ENCODE measurements at places on chromosomes 5 and 9. TPM values are rescaled to one million over a fixed set of nuclear protein-coding genes. Genes with fewer than 3 reads are reported as not detected.

The TAS2R1 gene
- not detected for total RNA-seq

DNA sequence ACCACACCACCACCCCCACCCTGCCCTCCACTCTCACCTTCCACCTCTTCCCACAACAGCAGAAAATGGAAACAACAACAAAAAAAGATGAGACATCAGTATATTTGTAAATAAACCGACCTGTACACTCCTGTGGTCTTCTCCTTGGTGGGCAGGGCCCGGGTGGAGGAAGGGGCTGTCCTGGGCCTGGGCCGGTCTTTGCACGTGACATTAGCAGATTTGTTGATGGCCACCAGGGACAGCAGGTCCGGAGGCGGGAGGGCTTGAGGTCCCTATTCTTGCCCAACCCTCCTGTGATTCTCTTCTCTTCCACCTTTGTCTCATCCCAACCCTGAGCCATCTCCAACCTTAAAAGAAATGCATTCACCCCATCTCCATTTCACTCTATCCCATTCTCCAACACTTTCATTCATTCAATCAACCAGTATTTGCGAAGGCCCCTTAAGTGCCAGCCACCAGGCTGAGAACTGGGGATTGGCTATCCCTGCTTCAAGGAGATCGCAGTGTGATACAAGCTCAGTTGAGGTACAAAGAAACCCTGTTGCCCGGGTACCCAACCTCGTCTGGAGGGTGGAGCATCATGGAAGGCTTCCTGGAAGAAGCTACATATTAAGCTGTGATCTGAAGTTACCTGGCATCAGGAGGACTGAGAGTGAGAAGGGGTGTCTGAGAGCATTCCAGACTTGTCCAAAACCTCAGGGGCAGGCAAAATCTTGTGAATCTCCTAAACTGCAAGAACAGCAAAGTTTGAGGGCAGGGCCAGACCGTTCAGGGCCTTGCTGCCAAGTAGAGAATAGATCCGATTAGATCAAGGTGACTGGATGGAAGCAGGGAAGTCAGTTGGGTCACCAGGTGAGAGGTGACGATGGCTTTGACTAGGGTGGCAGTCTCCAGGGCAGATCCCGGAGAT lies 87.4 kb downstream of the LMX1B start:
- DNase-seq: peak; percentile 4

GRCh38 chr5:66989286-66989685 lies 207.3 kb downstream of the CD180 start:
- peak; percentile 82 for DNase-seq

DNA sequence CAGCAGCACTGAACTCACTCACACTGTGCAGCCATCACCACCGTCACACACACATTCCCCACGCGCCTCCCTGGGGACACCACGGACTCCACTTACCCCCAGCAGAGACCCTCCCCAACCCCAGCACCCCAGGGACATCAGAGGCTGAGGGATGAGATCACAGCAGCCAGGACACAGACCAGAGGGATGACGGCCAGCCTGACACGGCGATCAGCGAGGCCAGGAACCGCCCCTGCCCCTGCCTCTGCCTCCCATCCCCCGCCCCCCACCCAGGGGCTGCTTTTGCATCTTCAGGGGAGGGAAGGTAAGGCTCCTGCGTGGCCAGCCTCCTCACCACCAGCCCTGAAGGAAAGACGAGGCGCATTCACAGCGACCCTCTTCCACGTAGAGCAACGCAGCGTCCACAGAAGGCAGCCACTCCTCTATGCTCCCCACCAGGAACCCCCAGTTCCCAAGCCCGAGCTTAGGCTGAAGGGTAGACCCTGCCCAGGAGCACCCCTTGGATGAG lies 104.5 kb downstream of the VAV2 start:
- no peak for DNase-seq

The PCDHGB6 gene
- 1.3 TPM for total RNA-seq

DNA sequence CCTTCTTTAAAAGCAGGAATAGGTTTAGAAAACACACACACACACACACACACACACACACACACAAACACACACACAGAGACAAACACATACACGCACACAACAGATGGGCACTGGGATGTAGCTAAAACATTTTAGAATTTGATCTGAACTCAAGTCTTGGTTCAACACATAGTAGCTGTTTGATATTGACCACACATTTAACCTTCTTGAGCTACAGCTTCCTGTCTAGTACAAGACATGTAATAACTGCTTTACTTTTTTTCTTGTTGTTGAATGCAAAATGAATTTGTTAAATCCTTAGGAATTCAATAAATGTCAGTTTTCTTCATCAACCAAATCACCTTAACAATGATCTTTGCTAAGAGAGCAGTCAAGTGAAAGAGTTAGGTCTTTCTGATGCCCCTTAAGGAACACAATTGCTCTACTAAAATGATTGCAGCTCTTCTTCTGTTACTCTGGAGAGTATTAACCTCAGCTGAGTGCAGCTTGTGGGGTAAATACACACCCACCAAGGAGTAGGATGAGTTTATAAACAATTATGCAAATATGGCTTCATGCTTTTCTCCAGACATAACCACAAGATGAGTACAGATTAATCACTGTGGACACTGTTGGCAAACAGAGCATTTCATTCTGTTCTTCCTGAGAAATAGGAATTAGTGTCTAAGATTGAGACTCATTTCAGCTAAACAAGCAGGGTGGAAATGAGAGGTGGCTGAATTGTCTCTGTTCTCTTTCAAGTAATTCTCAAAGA lies 302.9 kb upstream of the PAPPA start:
- peak; percentile 13 for DNase-seq

DNA sequence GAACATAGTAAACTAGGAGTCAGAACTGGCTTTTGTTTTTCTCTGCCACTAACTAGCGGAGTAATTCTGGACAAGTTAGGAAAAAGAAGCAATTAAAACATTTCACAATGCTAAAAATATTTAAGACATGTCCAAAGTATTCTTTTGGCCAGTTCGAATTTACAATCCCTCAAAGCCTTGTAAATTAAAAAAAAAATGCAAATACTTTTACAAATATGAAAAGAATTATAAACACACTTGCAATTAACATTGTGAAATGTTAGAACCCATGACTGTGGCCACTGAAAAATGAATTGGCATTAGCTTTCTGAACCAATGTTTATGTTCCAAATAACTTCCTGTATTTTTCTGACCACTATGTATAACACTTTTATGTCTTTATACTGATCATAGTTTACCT lies 2.2 kb downstream of the RAD1 start:
- no peak for DNase-seq

The MYOZ3 gene
- total RNA-seq: not detected

DNA sequence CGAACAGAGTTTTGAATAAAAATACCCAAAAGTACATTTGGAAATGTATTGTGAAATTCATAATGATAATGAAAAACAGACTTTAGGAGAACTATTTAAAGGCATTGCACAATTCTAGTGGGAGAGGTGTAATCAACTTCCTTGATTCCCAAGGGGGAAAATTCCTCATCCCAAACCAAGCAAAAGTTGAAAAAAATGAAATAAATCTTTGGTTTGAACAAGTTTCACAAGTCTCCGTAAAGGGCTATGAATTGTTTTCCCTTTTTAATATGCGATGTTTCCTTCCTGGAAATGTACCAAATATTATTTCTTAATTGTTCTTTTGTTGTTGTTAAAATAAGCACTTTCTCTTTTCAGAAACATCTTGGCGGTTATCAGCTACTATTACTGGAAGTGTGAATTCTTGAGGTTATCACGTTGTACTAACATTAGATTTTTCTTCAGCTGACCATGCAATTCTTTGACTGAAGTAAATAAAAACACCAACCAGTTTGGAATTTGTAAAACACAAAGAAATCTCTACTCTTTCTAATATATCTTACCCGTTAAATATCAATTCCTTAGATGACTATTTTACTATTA lies 59.3 kb downstream of the SVEP1 start:
- no peak for DNase-seq

GRCh38 chr5:134490255-134490924 lies 35.1 kb upstream of the JADE2 start:
- DNase-seq: no peak

The GABRA1 gene
- total RNA-seq: 9.7 TPM

The RIGI gene
- 24.6 TPM for total RNA-seq

DNA sequence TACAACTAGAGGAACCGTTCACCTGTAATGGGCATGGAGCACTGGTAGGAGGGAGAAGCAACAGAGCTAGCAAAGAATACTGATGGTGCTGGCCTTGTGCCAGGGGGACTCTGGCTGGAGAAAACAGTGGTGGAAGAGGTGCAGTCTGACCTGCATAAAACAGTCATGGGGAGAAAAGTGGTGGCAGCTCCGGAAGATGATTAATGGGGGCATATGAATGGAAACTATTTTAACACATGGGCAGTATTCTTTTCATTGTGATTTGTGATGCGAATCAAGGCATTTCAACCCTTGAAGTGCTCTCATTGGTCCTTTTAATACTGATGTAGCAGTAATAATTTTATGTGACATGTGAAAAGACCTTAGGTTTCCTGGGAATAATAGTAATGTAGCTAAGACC lies 219.6 kb downstream of the ADAMTS6 start:
- DNase-seq: peak; percentile 59

- DNase-seq: no peak
These were observed 20.7 kb downstream of the CEMIP2 start for GRCh38 chr9:71747576-71747975.

GRCh38 chr5:218457-219291 lies 554 bp downstream of the SDHA start:
- DNase-seq: peak; percentile 36

- DNase-seq: peak; percentile 21
These were observed 752.9 kb downstream of the CDH18 start for GRCh38 chr5:19235101-19235584.

The CARTPT gene
- total RNA-seq: not detected

The TAF11L10 gene
- total RNA-seq: not detected

- peak; percentile 11 for DNase-seq
These were observed 30.8 kb upstream of the REEP2 start for GRCh38 chr5:138408023-138408422.

The SOHLH1 gene
- total RNA-seq: not detected

DNA sequence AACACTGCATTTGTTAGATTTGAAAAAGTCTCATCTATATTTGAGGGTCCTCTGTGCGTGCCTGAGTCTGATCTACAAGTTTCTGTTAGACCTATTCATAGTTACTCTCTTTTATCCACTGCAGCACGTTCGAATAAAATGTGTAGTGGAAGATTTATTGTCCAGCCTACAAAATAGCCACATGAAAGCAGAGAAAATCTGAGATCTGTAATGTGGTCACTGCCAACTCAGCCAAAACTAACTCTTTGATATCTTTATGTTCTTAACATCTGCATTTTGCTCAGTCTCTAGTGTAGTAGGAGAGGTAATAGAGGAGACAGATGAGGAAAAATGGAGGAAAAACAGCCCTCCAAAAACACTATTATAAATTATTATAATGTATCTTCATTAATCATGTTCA lies 354.0 kb downstream of the NPR3 start:
- DNase-seq: no peak

DNA sequence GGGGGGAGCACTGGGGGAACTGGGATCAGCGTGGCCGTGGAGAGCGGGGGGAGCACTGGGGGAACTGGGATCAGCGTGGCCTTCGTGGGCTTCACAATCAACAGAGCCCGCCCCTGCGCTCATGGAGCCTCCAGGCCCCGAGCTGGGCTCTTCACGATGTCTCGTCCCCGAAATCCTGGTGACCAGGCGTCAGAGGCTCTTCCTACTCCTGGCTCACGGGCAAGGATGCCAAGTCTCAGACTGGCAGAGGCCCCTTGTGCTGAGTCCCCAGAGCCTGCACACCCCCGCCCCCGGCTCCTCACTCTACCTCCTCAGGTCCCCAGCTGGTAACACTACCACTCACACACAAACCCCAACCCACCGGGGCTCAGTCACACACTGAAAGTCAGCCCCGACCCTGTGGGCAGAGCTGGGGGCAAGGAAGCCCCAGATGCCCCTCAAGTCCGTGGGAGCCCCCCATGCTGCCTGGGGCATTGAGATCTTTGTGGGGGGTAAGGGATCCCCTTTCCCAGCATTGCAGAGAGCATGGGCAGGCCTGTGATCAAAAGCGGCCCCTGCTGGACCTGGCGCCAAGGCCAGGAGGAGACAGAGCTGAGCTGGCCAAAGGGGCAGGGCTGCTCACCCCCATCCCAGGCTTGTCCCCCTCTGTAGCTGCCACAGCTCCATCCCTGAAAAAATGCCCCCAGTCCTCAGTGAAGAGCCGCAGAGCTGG lies 26.7 kb downstream of the LHX3 start:
- DNase-seq: no peak
